ENCODE measurements at places on chromosomes 5 and 9. TPM values are rescaled to one million over a fixed set of nuclear protein-coding genes. Genes with fewer than 3 reads are reported as not detected.

- no peak for DNase-seq
Measured at GRCh38 chr5:77936365-77936693, 160.2 kb upstream of the TBCA start.

GRCh38 chr5:108430931-108431608, 49.2 kb upstream of the FBXL17 start:
- no peak for DNase-seq

DNA sequence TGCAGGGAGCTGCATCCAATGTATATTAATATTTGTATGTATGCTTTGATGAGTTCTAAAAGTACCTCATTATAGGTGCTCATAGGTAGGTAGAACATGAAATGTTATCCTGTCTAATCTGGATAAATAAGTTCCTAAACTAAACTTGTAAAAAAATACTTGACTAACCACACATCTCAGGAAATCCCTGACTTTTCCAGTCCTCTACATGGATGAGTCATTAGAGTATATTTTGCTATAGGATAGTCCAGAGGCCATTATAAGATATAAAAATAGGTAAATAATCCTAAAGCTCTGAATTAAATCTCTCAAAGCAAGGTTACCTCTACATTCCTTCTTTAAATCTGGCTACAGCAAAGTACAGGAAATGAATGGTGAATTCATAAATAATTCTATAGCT, 404.3 kb downstream of the RAB3C start:
- no peak for DNase-seq

DNA sequence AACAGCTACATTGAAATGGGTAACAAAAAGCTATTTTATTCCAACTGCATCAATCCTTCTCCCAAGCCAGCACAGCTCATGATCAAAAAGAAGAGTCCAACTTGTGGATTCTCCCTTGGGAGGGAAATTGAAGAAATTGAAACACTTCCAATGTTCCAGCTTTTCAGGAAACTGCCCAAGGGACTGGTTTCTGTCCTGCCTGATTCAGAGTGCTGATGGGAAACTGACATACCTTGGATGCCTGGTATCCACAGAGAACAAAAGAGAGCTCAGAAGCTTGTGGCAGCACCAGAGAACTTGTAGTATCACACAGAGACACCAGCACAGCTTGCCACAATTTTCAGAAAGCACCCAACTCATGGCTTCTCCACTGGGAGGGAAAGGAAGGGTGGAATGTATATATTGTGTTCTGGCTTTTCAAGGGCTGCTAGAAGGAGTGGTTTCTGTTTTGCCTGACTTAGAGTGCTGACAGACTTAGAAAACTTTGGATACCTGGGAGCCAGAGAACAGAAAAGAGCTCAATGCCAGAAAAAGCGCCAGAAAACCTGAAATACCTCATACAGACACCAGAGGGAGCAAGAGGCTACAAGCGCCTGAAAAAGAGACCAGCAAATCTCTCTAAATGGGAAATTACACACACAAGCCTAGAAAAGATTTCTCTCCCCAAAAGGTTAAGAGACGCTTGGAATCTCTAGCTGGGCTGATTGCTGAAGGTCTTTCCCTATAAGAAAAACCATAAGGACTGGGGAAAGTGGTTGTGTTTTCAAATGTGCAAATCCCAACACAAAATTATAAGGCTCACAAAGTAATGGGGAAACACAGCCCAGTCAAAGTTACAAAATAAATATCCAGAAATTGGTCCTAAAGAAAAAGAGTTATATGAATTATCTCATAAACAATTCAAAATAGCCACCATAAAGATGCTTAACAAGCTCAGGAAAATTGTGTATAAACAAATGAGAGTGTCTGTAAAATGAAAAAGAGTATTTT, 178.8 kb downstream of the SPOCK1 start:
- no peak for DNase-seq

DNA sequence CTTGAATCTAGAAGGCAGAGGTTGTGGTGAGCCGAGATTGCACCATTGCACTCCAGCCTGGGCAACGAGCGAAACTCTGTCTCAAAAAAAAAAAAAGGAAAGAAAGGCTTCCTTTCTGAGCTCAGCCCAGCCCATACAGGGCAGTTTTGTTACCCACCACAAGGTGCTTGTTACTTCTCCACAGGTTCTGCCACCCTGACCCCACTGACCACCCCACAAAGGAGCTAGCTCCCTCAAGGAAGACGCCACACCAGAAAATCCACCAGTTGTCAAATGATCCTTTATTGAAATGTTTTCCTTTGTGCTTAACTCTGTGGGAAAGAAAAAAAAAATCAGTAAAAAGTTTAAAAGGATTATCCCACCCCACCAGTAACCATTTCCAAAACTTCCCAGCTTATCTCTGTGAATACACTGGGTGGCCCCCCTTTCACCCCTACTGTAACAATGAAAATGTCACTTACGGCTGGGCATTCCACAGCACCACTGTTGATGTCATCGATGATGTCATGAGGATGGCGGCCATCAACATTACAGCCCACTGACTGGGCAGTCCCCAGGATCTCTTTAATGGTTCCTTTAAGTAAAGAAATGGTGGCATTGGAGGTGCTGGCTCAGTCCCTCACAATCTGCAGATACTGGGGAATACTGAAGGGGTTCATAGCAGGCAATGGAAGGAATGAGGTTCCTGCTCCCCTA, 3.6 kb downstream of the RPL12 start:
- no peak for DNase-seq

CFAP90 gene
- not detected for total RNA-seq

TXNDC8 gene
- total RNA-seq = not detected

DNA sequence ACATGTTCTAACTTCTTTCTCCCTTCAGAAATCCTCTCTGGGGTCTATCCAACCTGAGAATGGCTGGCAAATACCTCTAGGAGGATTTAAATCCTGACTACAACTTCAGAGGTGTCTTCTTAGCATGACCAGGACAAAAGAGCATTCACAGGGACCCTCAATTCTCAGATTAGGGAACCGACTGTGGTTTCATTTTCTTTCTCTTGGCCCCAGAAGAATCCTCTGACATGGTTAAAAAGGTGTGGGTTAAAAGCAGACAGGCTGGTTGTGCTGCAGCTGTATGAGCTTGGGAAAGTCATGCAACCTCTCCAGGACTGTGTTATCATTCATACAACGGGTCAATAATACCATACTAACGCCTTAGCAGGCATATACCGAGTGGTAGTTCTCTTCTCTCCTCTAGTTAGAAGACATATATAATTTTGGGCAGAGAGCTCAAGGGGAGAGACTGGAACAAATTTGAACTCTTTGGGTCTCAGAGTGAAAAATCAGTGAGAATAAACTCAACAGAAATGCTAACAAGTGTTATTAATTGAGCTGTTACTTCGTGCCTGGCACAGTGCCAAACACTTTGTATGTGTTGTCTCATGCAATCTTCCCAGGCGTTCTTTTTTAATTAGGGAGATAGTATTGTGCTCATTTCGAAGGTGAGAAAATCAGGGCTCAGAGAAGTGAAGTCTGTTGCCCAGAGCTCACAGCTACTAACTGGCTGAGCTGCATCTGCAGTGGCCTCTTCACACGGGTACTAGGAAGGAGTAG, 35.2 kb downstream of the INSYN2B start:
- DNase-seq = no peak

LARP1 gene
- 185 TPM for total RNA-seq

- no peak for DNase-seq
Measured at GRCh38 chr5:57455511-57456455, 26.8 kb downstream of the ACTBL2 start.

INSL4 gene
- total RNA-seq = not detected

DNA sequence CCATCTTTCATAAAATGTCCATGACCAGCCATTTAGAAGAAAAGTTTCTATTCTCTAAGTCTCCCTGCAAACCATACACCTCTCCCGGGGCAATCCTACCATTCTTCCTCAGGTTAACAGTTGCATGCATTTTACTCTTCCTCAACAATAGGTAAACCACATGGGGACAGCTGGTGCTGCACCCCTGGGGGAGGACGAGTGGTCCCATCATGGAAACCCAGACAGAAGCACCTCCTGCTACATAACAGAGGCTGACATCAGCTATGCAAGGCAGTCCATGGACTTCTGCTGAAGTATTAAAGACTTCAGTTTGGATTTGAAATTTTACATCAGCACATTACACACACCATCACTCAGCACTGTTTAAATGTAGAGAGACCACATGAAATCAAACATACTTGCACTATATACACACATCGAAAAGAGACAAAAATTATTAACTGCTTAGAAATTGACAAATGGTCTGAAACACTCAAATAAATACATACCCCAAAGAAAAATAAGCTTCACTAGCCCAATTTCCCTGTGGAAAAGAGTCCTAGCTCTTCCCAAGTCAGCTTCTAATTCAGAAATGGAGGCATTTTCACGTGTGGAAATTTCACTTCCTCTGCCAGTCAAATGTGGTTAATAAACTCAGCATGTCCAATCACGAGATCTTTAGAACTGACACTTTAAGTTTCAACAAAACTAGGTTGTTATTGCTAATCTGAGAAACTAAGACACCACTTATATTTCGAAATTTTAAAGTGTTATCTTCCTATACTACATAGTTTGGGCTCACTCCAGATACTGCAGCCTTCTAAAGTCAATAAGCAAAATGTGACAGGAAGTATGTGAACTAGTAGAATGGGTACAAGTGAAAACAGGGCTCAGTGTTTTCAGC, 173.4 kb downstream of the ROR2 start:
- no peak for DNase-seq

ECM2 gene
- total RNA-seq = not detected

DNA sequence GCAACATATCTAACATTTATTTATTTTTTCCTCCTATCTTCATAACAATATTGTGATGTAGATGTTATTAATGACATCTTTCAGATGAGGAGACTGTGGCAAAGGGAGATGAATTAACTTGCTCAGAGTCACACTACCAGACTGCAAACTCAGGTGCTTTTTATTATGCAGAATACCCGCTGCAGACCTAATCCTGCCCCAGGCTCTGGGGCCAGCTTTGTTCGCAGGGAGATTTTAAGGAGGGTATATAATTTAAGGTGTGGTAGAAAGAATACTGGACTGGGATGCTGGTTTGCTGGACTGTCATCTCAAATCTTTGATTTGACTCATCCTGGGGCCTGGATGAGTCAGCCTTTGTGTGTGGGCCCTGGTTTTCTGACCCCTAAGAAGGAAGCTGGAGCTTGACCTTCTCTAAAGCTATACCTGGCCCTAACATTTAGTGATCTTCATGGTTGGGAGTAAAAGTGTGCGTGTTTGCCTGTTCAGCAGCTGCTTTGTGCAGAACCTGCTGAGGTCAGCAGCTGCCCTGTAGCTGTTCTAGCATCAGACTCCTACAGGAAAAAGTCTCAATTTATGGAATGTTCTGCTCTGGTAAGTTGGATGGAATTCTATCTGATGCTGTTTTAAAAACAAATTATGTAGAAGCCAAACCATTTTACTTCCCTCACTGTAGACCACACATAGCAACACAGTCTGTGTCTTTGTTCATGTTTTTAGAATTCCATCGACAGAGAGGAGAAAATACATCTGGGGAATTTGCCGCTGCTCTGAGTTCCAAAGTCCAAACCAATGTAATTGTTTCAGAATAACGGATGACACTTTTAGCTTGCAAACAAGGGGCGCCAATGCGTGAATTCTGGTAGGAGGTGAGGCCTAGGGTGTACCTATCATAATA, 4.5 kb downstream of the SLC36A1 start:
- DNase-seq = no peak

DNA sequence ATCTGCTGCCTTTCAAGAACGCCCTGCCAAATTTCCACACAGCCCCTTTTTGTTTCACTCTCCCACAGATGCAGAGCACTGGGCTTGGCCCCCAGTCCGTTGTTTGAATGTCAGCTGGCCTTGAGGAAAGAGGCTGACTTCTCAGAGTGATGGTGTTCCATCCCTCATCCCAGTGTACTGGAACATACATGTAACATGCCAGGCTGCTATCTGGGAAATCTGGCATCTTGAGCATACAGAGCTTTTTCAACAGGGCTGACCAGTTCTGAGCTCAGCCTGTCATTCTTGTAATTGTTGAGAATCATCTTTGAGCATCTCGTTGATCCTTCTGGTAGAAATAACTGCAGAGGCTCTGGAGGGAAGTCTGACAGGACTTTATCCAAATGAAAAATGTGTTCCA, 2.8 kb downstream of the GALNT10 start:
- DNase-seq = no peak

ARID3C gene
- total RNA-seq = not detected

ITK gene
- 310 TPM for total RNA-seq

LCN15 gene
- total RNA-seq = not detected

MAMDC4 gene
- total RNA-seq = 10.7 TPM

DNA sequence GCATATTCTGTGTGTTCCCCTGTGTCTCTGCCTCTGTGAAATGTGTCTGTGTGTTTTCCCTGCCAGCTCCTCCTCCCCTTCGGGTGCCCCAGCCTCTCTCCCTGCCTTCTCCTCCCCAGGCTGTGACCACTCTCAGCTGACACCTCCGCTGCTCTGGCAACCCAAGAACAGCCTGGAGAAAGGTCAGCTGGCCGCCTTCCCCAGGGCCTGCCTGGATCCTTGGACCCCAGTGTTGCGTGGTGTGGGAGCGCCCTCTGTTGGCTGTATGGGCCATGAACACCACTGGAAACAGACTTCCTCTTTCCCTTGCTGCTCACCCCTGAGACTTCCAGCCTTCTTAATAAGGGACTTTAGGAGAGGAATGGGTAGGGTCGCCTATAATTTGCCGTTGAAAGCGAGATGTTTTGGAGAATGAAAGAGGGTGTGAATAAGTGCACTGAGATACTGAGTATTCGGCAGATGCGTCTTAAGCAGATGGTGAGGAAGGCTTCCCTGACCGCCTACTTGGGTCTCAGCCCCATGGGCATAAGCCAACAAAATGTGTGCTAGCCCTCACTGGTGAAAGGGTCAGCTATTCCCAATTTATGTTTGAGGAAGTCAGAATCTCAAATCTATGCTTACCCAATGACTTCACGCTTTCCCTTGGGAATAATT, 114.9 kb upstream of the TRIM32 start:
- DNase-seq = no peak

DNA sequence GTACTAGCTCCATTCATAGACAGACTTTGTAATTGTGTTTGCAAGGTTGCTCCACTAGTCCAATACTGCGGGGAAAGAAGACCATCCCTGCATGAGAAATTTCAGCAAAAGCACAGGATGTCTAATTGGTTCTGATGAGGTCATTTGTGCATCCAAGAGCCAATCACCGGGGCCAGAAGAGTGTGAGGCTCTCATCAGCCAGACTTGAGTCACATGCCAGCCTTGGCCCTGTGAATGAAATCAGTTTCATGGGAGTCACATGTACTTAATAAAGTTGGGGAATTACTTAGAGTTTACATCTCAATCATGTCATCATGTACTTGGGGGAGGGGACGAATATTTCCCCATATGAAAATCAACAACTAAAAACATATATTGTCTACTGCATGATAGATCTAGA, 1236.0 kb downstream of the MAT2B start:
- DNase-seq = no peak

RALGPS1 gene
- 9.4 TPM for total RNA-seq

DNA sequence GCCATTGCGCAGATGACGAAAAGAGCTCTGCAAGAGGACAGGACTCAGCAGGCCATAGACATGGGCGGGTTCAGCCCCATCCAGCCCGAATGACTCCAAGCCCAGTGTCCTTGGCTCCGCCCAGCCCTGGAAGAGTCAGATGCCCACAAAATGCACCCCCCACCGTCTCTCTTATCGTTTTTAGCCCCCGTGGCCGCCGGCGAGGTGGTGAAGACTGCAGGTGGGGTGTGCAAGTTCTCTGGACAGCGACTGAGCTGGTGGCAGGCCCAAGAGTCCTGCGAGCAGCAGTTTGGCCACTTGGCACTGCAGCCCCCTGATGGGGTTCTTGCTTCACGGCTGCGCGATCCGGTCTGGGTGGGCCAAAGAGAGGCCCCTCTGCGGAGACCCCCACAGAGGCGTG, 2.1 kb downstream of the ADGRD2 start:
- DNase-seq = no peak

- no peak for DNase-seq
Measured at GRCh38 chr9:21395778-21396717, 10.8 kb upstream of the IFNA2 start.

TAL2 gene
- total RNA-seq = not detected

FBP1 gene
- total RNA-seq = 3.8 TPM

PCDHB11 gene
- total RNA-seq = not detected

Data from T-cell (primary cell).